ENCODE measurements at places on chromosomes 5 and 9.

DNA sequence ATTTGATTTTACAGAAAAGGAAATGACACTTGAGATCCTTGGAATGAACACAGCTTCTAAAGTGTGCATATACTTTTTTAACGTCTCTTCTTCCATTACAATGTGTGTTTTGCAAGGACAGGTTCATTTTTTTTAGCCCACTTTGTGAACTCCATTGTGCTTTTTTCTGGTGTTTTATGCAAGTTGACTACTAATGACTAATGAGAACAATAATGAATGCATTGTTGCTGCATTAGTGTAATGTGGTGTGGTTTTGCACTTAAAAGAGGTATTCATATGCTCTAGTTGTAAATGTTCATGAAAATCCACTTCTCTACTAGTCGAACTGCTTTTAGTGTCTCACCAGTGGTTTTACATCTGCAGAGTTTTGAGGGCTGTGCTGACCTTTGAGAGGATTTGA, 93.6 kb downstream of the UHRF2 start:
- no peak for DNase-seq
- no peak overlapping the region for H3K4me3 ChIP-seq
- no peaks in the 10 kb centered on the region for H3K27me3 ChIP-seq
- peaks cover 8% of the 10 kb centered on the region for H3K36me3 ChIP-seq
- H3K27ac ChIP-seq: no peak overlapping the region
- H3K4me1 ChIP-seq: no peaks in the 10 kb centered on the region

- DNase-seq: peak; percentile 42
- H3K27me3 ChIP-seq: no peaks in the 10 kb centered on the region
- H3K4me1 ChIP-seq: no peaks in the 10 kb centered on the region
- no peaks in the 10 kb centered on the region for H3K36me3 ChIP-seq
Measured at GRCh38 chr9:126965541-126966428, 51.2 kb downstream of the RALGPS1 start.

DNA sequence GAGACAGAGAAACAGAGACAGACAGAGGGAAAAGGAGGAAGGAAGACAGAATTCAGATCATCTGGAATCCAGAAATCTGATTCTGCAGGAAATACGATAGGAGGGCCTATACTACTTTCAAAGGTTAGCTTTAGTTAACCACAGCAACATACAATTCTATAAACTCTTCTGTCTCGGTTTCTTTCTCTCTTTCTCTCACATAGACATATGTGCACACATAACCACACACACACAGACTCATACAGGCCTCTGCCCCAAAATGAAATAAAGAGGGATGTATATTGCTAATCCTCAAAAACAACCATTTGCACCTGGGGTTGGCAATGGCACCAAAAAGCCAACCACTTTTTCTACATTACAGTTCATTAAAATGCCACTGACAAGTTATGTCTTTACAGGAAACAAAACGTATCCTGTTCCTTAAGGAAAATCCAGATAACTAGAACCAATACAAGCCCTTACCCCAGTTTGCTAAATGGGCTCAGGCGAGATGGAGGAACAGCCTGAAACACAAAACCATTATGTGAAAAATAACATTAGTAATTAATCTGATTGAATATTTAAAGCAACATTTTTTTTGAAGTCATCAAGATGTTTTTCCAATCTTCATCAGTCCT, 372.3 kb upstream of the CCNH start:
- no peak overlapping the region for H3K27ac ChIP-seq
- H3K4me1 ChIP-seq: no peaks in the 10 kb centered on the region
- no peak overlapping the region for H3K4me3 ChIP-seq
- no peaks in the 10 kb centered on the region for H3K36me3 ChIP-seq
- DNase-seq: no peak

DNA sequence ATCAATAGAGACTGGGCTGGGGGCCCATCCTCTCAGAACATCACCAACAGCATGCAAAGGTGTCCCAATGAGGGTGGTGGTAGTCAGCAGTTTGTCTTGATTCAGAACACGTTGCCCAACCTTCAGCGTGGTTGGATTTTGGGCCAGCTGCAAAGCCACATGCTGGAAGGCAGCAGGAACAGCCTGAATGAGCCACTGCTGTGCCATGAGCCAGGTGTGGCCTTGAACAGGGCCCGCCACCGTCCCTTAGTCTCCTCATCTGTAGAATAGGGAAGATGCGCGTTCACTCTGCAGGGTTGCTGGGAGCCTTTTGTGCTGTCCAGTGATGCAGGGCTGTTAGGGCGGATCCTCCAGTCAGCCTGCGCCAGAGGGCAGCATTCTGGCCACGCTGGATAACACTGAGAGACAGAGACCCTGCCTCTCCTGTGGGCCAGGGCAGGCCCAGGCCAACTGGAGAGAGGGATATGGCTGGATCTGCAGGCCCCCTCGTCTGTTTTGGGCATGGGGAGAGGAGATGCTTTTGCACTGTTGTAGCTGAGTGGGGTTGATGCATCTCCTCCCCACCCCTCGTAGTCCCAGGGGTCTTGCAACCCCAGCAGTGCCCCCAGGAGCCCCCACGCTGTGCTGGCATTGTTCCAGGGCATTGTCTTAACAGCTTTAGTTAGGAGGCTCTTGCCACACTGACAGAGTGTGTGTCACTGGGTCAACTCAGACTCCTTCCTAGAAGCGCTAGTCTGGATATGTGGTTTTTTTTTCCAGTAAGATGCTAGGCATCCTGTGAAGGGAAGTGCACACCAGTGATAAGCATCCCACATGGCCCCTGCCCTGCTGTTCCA, 42.1 kb downstream of the SLC46A2 start:
- H3K36me3 ChIP-seq: no peaks in the 10 kb centered on the region
- no peak overlapping the region for H3K4me3 ChIP-seq
- no peaks in the 10 kb centered on the region for H3K4me1 ChIP-seq
- no peaks in the 10 kb centered on the region for H3K27me3 ChIP-seq
- no peak overlapping the region for H3K27ac ChIP-seq

DNA sequence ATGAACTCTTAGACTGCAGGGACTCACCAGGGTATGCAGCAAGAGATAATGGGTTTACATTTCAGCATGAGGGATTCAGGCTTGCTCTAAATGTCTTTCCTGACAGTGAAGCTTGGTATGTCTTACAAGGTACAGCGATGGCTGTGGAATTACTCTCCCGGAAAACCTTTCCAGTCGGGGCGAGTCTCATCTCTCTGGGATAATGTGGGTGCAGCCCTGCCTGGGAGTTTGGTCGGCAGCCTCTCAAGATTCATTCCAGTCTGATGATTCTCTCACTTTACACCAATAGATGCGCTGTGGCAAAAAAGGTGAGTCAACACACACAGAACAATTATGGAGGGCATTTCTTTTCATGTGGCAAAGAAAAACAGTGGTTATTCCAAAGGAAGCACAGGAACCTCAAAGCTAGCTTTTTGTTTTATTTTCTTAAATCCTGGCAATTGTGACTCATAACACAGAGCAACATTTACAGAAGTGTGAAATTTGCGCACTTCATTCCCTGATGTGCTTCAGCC, 190.3 kb downstream of the DCP2 start:
- H3K4me1 ChIP-seq: no peaks in the 10 kb centered on the region
- H3K36me3 ChIP-seq: no peaks in the 10 kb centered on the region
- no peaks in the 10 kb centered on the region for H3K27me3 ChIP-seq
- no peak overlapping the region for H3K27ac ChIP-seq
- no peak for DNase-seq

Measured in colonic mucosa (tissue), 4 donors.